NCI-H1436 (cell line): ENCODE measurements at places on chromosomes 2 and 18.

DNA sequence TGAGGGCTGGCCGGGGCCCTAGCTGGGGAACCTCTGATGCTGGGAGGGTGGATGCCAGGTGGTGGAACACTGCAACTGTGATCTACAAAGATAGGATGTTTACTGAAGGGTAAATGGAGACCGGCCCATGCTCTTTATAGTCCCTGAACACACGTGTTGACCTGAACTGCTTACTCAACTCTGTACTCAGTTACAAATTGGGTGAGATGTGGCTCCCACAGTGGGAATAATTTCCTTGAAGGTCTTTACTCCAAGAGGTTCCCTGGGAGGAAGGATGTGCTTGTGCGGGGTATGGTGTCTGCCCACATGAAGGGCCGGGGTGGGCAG lies 254.1 kb downstream of the PRKCE start:
- DNase-seq = no peak

DNA sequence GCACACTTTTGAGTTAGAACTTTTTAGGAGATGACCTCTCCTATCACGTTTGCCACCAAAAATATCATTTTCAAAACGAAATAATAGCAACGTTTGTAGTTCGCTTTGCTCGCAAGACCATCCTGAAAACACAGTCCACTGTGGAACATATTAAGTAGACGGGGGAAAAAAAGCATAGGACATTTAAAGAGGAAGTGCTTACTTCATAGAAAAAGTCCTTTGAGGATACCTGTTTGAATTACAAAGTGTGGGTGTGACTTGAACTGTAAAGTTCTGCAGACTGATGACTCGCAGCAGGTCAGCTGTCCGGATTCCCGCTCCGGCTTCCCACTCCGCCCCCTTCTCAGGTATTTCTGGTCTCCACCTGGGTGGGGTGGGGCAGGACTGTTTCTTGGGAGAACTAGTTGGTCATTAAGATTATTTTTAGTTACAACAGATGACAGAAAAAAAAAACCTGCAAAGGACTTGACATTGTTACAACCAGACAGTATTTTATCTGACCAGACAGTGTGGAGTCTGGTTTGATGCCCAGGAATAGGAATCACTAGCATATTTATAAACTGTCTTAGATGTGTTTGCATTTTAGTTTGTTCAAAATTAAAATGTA lies 13.3 kb downstream of the CNOT11 start:
- no peak for DNase-seq

- DNase-seq = no peak
Observed at GRCh38 chr2:9018534-9018933, 15.1 kb upstream of the MBOAT2 start.

- DNase-seq = peak; percentile 67
Observed at GRCh38 chr18:55322178-55322735, 265.7 kb downstream of the TCF4 start.

DNA sequence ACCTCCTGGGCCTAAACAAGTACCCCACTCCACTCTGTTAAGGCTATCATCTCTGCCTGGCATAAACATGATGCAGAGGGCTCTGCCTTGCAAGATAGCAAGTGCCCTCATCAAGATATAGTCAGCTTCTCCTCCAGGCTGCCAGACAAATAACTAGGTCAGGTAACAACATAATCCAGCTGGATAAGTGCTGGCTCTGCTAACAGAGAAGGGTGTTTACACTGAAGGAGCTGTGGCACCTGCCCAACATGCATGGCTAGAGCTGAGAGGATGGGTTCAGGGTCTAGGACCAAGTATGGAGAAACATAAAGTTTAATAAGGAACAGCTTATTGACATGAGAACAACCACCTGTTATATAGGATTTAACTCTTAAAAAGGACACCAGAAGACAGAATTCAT lies 42.8 kb downstream of the DLGAP1 start:
- DNase-seq = no peak

- DNase-seq = no peak
Observed at GRCh38 chr2:47069628-47070154, 85.4 kb downstream of the STPG4 start.

DNA sequence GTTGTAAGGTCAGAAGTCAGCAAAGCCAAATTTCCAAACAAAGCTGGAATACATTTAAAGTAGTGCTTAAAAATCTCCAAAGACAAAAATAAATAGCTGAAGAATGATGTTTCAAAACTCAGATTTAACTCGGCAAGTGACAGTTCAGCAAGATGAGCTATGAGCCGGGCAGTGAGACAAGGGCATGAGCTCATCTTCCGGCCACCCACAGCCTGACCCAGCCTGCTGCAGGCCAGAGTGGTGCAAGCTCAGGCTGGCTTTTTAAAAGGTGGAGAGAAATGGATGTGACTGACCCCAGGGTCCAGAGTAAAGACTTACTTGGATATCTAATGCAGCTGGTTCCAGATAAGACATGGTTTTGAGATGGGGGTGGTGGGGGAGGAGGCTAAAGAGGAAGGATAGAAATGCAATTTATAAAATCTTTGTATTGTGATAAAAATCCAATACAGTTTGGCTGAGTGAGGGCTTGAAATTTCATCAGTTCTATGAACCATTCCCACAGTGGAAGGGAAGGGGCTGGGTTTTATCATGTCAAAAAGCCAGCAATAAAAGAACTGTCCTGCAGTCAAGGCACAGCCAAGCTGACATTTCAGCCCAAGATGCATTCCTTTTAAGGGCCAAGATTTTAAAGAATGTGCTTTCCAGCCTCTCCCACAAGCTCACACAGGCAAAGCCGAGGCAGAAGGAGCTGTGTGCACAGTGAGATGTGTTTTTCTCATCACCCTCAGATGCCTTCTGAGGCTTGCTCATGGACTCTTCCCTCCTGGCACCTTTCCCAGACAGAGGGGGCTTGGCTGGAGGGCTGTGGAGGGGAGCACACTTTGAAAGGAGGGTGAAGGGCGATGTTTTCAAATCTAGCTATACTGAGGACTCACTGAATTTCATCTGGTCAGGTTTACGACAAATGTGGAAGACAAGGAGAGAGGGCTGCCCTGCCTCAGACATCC lies 97.9 kb upstream of the KLHL29 start:
- DNase-seq = no peak

DNA sequence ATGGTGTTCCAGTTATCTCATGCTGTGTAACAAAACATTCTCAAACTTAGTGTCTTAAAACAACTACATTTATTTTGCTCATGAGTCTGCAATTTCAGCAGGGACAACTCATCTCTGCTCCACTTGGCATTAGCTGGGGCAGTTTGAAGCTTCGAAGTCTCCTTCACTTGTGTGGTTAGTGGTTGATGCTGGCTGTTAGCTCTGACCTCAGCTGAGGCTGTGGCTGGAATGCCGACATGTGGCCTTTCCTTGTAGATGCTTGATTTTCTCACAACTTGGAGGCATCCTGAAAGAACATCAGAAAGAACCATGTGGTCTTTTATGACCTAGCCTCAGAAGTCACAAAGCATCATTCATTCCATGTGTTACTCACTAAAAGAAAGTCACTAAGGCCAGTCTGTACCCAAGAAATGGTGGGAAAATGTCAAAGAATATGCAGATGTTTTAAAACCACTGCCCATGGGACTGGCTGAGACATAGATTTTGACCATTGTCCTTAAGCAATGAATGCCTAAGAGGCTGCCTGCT lies 3.8 kb upstream of the TMSB10 start:
- DNase-seq = no peak

- no peak for DNase-seq
Observed at GRCh38 chr2:239444626-239445577, 44.1 kb upstream of the HDAC4 start.

- DNase-seq = no peak
Observed at GRCh38 chr2:27255660-27256059, 7.2 kb downstream of the SLC30A3 start.

DNA sequence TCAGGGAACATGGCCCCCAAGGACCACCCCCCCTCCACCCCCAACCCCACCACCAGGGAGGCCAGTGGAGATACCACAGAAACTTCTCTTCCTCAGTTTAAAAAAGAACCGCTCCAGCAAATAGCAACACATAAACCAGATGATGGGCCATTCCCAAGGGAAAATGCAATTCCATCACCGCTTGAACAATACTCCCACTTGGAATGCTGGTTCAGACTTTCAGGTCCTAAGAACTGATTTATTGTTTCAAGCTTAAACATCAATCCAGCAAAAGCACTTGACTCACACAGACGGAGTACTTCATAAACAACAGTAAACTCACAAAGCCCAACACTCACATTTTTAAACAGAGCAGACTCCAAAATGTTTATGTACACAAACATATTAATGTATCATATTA lies 6.9 kb downstream of the HDAC4 start:
- DNase-seq = no peak
